ENCODE measurements at places on chromosomes 4 and X. TPM values are rescaled to one million over a fixed set of nuclear protein-coding genes. Genes with fewer than 3 reads are reported as not detected.

The MAGEB1 gene
- not detected for total RNA-seq

The PLP1 gene
- total RNA-seq: not detected

- no peak for DNase-seq
Measured at GRCh38 chr4:109622626-109623025, 62.6 kb downstream of the MCUB start.

GRCh38 chr4:72208421-72209075 is 176.7 kb downstream of the NPFFR2 start:
- DNase-seq: peak; percentile 4

- peak; percentile 11 for DNase-seq
Measured at GRCh38 chrX:10360116-10360515, 203.3 kb downstream of the CLCN4 start.

DNA sequence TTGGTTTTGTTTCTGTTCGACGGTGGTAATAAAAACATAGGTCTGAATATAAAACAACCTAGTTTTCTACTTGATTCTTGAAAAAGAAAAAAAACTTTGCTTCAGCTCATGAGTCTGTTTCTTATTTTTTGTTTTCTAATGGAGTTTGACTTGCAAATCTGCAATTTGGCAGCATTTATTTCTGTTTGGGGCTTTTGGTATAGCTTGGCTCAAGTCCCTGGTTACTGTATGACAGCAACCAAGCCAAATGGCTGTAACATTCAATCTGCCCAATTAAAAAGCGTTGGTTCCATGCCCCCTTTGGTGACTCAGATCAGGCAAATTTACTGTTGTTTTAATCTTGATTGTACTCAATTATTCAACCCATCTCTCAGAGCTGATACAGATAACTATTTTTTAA is 263.4 kb downstream of the GRIA3 start:
- DNase-seq: no peak

Measured in fibroblast of the aortic adventitia (primary cell).